Ovary (tissue), 10 donors: ENCODE measurements at places on chromosomes 1 and 21. TPM values are rescaled to one million over a fixed set of nuclear protein-coding genes. Genes with fewer than 3 reads are reported as not detected.

DNA sequence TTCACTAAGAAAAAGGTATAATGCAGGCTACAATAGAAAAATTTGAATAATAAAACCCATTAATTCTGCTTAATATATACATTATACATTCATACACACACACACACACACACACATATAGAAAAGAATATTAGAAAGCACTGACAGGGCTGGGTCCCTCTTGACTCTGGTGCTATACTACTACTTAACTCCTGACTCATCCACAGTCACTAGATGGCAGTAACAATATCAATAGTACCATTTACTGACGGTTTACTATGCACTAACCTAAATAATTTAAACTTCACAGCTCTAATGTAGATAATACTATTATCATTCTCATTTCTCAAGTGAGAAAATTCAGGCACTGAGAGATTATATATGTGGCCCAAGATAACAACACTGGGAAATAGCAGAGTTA is 87.5 kb downstream of the COP1 start:
- DNase-seq, result no peak
- no peaks in the 10 kb centered on the region for H3K36me3 ChIP-seq
- H3K27ac ChIP-seq, result no peak overlapping the region
- H3K27me3 ChIP-seq, result peaks cover 2% of the 10 kb centered on the region
- H3K4me3 ChIP-seq, result no peak overlapping the region

- H3K4me1 ChIP-seq, result no peaks in the 10 kb centered on the region
- H3K36me3 ChIP-seq, result no peaks in the 10 kb centered on the region
- H3K27ac ChIP-seq, result no peak overlapping the region
- H3K4me3 ChIP-seq, result no peak overlapping the region
Observed at GRCh38 chr1:217897100-217897499, 266.0 kb downstream of the SPATA17 start.

- no peaks in the 10 kb centered on the region for H3K4me1 ChIP-seq
- H3K27me3 ChIP-seq, result no peaks in the 10 kb centered on the region
- H3K27ac ChIP-seq, result no peak overlapping the region
- no peak for DNase-seq
- no peaks in the 10 kb centered on the region for H3K36me3 ChIP-seq
Observed at GRCh38 chr1:85900921-85901320, 192.7 kb upstream of the ZNHIT6 start.

GRCh38 chr1:89104147-89104546 is 21.8 kb downstream of the GBP2 start:
- no peaks in the 10 kb centered on the region for H3K4me1 ChIP-seq
- H3K36me3 ChIP-seq, result no peaks in the 10 kb centered on the region
- H3K27ac ChIP-seq, result no peak overlapping the region
- H3K4me3 ChIP-seq, result no peak overlapping the region
- no peaks in the 10 kb centered on the region for H3K27me3 ChIP-seq

GRCh38 chr1:244843148-244843978 is 7.9 kb downstream of the COX20 start:
- H3K4me3 ChIP-seq, result no peak overlapping the region
- H3K27me3 ChIP-seq, result no peaks in the 10 kb centered on the region
- H3K36me3 ChIP-seq, result no peaks in the 10 kb centered on the region
- peaks cover 4% of the 10 kb centered on the region for H3K4me1 ChIP-seq

GRCh38 chr1:108817016-108817415 is 39.9 kb downstream of the AKNAD1 start:
- H3K27me3 ChIP-seq, result no peaks in the 10 kb centered on the region
- H3K36me3 ChIP-seq, result no peaks in the 10 kb centered on the region
- peaks cover 14% of the 10 kb centered on the region for H3K4me1 ChIP-seq
- H3K4me3 ChIP-seq, result peak overlapping the region; percentile 22
- DNase-seq, result no peak

DNA sequence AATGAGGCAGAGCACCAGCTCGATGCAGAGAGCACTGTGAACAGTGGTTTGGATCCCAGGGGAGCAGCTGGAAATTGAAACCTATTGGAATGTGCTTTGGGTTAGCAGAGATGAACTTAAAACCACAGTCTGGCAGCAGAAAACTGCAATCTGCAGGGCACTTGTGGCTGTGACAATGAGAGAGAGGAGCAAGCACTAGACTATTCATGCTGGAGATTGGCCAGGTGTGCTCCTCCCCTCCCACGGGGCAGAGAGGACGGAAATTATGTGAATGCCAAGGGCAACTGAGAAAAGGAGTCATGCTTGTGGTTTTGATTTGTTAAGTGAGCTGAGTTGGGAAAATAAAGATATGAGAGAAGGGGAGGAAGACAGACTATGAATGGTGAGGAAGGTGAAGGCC is 38.1 kb downstream of the HSD3B2 start:
- H3K4me1 ChIP-seq, result peaks cover 4% of the 10 kb centered on the region
- no peaks in the 10 kb centered on the region for H3K27me3 ChIP-seq
- no peaks in the 10 kb centered on the region for H3K36me3 ChIP-seq
- DNase-seq, result no peak
- H3K4me3 ChIP-seq, result no peak overlapping the region
- no peak overlapping the region for H3K27ac ChIP-seq

GRCh38 chr1:203629016-203629506 is 2.4 kb downstream of the ATP2B4 start:
- H3K27me3 ChIP-seq, result no peaks in the 10 kb centered on the region
- peak overlapping the region; percentile 76 for H3K27ac ChIP-seq
- DNase-seq, result no peak
- H3K36me3 ChIP-seq, result no peaks in the 10 kb centered on the region
- peaks cover 19% of the 10 kb centered on the region for H3K4me1 ChIP-seq
- H3K4me3 ChIP-seq, result peak overlapping the region; percentile 78

DNA sequence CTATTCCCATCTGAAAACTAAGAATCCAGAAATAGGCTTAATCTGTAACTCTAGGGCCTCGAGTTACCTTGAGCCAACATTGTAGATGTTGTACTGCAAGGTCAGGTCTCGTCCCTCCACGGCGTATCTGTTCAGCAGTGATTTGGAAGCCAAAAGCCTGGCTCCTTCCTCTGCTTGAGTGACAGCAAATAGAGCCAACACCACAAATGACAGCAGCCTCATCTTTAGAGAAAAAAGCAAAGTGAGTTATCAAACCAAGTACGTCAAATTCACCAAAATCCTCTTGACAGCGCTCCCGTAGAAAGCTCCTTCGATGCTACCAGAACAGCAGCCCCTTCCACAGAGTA is 832 bp downstream of the SSR2 start:
- no peak overlapping the region for H3K27ac ChIP-seq
- no peak for DNase-seq
- H3K36me3 ChIP-seq, result no peaks in the 10 kb centered on the region

Gene EPHB2
- total RNA-seq, result 55.1 TPM

Gene LCE1D
- not detected for total RNA-seq

Gene MEX3A
- 9.1 TPM for total RNA-seq

Gene ACADM
- total RNA-seq, result 38.9 TPM

Gene SPRR2D
- total RNA-seq, result 0.45 TPM

Gene SPRR3
- total RNA-seq, result not detected

Gene RIPPLY3
- not detected for total RNA-seq

Gene S100A7
- total RNA-seq, result not detected

Gene JAM2
- 26.9 TPM for total RNA-seq
